Activated gamma-delta T cell (primary cell): ENCODE measurements at places on chromosomes 11 and 22.
A peak's percentile ranks its signal among the peaks of the same experiment; 100 is the strongest.

GRCh38 chr11:110447897-110448745 lies 18.4 kb downstream of the FDX1 start:
- DNase-seq, result no peak

DNA sequence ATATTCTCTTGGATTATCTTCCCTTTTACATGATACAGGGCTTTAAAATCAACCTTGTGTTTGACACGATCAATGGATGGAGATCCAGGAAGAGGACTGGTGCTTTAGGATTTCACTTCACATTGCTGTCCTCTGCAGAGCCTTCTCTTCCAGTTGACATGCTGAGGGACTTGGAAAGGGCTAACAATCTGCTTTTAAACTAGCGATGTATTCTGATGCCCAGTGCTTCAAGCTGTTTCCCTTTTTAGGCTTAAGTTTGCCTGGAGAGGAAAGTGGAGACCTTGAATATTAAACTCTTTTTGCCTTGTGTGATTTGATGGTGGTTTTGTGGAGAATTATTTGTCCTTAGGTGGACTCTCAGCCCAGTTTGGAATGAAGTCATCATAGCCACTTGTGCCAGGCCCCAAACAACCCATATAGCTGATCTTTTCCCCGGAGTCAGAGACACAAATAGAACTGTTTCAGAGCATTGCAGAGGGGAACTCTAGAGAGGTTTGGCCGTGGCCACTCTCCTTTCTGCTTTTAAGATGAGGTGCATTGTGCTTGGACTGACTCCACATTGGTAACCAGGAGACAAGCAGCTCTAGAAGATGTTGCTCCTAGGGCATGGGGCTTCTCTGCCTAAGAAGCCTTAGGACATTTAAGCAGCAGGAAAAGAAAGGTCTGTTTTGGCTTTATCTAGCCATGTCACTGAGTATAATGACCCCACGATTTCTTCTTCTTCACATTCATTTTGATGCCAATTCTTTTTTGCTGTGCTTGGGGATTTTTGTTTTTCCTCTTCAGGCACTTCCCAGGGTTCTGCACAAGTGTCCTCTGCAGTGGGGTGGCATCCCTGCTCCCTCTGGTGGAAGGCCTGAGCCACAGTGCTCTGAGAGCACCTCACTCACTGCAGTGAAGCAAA lies 152.8 kb downstream of the NCAM1 start:
- no peak for DNase-seq

GRCh38 chr11:46469926-46470325 lies 78.3 kb upstream of the CHRM4 start:
- no peak for DNase-seq

GRCh38 chr11:121649798-121650197 lies 197.0 kb upstream of the SORL1-AS1 start:
- no peak for DNase-seq

DNA sequence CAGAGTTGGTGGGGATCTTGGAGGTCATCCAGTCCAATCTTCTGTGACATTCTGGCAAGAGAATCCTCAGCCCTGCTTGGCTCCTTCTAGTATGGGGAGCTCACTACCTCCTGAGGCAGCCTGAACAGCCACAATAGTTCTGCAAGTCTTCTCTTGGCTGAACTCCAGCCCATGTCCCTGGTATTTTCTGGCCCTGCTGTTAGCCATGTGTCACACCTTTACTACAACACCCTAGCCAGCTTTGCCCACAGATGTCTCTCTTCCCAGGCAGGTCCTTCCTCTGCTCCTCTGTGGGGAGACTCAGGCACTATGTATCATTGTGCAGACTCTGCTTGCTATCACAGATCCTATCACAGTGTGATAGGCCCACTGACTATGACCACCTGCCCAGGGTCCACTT lies 297.7 kb downstream of the CTTN start:
- no peak for DNase-seq

GRCh38 chr22:19795617-19796008 lies 35.0 kb downstream of the TBX1 start:
- no peak for DNase-seq

- no peak for DNase-seq
Observed at GRCh38 chr11:27201454-27202302, 161.1 kb downstream of the BBOX1 start.

DNA sequence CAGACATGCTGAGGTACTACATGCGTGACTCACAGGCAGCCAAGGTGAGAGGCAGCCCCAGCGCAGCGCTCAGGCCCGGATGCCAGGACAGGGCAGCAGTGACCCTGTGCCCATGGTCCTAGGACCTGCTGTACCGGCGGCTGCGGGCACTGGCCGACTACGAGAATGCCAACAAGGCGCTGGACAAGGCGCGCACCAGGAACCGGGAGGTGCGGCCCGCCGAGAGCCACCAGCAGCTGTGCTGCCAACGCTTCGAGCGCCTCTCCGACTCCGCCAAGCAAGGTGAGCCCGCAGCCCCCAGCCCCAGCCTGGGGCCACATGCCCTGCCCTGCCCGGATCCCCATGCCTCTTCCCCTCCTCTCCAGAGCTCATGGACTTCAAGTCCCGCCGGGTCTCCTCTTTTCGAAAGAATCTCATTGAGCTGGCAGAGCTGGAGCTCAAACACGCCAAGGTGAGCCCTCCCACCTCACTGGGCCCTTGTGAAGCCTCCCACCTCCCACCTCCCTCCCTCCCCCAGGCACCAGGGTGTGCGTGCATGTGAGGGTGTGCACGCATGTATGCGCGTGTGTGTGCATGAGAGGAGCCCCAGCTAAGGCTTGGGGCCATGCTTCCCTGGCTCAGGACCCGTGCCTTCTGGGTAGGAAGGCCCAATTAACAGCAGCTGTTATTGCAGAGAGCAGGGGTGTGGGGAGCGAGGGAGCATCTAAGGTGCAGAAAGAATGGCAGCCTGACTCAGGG lies 5.3 kb downstream of the CFL1 start:
- DNase-seq, result no peak

- no peak for DNase-seq
Observed at GRCh38 chr11:2821891-2822290, 63.7 kb downstream of the CDKN1C start.

DNA sequence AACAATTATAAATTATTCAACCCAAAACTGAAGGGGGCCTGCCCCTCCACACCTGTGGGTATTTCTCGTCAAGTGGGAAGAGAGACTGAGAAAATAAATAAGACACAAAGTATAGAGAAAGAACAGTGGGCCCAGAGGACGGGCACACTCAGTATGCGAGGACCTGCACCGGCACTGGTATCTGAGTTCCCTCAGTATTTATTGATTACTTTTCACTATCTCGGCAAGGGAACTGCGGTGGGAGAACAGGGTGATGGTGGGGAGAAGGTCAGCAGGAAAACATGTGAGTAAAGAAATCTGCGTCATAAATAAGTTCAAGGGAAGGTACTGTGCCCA lies 3.2 kb downstream of the C11orf54 start:
- no peak for DNase-seq

- no peak for DNase-seq
Observed at GRCh38 chr11:76623171-76623883, 47.2 kb downstream of the LRRC32 start.

GRCh38 chr22:50179937-50180726 lies 5.6 kb upstream of the TRABD start:
- DNase-seq, result no peak

- peak; percentile 39 for DNase-seq
Observed at GRCh38 chr22:46149512-46150033, 753 bp upstream of the PPARA start.

DNA sequence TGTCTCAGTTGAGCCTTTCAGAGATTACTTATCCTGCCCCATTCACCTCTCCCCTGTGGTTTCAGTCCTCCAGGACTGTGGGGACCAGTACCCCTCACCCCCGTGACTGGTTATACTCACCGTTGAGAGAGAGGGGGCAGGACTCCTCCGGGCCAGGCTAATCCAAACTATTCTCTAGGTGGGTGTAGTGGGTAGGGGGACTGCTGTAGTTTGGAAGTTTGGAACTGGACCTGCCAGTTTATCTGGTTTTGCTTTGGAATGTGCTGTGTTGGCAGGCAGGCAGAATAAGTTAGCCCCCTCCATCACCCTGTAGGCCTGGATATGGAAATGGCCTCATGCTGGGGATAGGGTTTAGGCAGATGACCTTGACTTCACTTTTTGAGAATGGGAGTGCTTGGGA lies 13.5 kb downstream of the TEAD1 start:
- DNase-seq, result no peak

- DNase-seq, result no peak
Observed at GRCh38 chr11:113249491-113249763, 65.0 kb upstream of the TTC12 start.

DNA sequence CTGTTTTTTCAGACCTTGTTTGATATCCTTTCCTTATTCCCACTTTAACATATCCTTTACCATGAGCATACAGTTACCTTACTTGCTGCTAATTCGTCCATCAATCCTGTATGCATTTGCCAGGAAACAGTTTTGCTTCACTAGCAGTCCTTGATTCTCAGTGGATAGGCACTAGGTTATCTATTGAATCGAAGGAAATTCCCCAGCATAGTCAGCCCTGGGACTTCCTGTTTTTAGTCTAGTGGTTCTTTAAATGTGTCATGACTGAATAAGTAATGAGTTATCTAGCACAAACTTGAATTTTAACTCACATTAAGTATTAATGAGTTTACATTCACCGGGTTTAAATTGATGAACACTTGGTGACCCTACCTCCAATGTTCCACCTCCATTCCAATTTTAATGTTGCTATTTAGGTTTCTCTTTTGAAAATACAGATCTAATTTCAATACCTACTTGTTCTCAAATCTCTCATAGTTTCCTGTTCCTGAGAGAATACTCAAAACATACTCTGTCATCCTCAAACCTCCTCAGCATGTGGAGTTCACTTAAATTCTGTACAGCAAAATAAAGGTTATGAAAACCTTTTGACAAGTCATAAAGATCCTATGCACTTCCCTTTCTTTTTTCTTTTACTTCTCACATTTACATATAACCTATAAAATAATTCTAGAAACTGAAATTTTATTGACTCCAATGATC lies 1375.1 kb upstream of the TENM4 start:
- DNase-seq, result no peak

DNA sequence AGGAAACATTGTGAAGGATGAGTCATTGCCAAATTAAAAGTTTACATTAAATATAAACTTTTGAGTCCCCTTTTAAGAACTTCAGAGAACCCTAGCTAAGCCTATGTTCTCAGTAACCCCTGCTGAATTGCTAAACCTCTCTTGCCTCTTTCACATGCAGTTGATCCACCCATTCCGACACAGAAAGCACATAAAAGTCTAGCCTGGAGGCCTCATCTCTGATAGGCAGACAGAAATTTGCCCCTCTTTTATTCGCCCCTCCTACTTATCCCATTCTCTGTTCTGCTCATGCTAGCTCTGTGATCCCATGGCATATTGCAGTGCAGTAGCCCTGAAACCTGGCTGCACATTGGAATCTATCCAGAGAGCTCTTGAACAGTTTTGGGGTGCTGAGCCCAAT lies 58.2 kb upstream of the PDE3B start:
- DNase-seq, result no peak

- no peak for DNase-seq
Observed at GRCh38 chr22:27134315-27134701, 476.9 kb downstream of the MIAT start.

- DNase-seq, result no peak
Observed at GRCh38 chr11:124036666-124037065, 4.5 kb downstream of the OR10G7 start.

GRCh38 chr11:47467357-47467756 lies 18.4 kb upstream of the RAPSN start:
- no peak for DNase-seq

DNA sequence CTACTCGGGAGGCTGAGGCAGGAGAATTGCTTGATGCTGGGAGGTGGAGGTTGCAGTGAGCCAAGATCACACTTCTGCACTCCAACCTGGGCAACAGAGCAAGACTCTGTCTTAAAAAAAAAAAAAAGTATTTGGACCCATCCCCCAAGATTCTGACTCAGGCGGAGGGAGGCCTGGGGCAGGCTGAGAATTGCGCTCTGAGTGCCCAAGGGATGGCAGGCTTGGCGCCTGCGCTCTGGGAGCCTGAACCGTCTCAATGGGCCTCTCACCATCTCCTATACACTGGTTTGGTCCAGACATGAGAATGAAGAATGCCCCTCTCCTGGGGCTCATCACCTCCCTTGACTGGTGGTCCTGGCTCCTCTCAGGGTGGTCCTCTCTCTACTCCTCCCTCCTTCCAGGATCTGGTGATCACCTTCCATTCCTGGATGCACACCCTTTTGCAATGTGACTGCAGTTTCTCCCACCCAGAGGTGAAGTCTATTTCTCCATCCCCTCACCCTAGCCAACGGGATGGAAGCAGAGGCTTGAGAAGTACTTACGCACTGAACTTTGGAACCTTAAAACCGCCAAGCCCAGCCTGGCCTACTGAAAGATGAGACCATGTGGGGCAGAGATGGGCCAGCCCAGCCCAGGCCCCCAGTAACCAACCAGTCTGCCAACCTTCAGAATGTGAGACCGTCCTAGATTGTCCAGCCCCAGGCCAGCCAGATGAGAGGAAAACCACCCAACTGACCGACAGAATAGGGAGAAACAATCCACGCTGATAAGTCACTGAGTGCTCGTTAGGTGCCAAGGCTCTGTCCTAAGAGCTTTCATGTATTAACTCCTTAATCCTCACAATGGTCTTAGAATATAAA lies 4.9 kb downstream of the POLR3H start:
- DNase-seq, result no peak

GRCh38 chr11:70456921-70457532 lies 58.7 kb downstream of the CTTN start:
- DNase-seq, result no peak

DNA sequence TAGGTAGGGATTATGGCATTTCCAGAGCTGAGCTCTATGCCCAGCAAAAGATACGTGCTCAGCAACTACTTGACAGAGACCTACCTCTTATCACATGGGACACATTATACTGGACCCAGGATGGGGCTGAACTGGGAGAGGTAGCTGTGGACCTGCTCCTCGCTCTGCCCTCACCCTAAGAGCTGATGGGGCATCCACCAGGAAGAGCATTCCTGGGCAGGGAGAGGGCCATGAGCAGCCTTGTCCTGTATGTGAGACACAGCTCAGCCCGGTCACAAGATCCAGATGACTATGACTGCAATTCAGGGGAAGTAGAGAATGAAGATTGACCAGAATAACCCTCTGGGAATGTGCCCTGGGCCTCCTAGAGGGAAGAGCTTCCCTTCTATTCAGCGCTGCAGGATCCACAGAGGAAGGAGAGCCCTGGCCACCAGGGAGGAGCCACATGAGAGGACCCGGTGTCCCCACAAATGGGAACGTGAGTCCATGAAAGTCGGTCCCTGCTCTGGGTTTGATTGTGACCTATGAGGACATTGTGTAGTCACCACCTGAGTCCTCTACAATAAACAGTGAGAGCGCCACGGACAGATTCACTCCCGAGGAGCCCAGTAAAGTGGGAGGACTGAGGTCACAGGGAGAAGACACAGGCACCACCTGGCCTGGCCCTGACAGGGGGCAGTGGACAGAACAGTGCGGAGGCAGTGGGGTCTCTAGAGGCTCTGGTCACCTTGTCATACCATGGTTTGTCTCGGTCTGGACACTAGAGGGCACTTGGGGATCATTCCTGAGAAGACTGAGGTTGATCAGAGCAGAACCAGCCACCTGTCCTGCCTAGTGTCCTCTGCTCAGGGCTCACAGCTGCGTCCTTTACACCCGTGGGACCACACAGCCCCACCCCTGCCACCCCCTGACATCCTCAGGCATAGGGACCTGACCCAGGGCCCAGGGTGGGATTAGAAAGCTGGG lies 99.5 kb downstream of the ZNF280B start:
- no peak for DNase-seq
